ENCODE measurements at places on chromosomes 6 and 20. TPM values are rescaled to one million over a fixed set of nuclear protein-coding genes. Genes with fewer than 3 reads are reported as not detected.

The MUCL3 gene
- total RNA-seq = 0.28 TPM

- no peak overlapping the region for H3K4me3 ChIP-seq
- H3K27ac ChIP-seq = no peak overlapping the region
- H3K4me1 ChIP-seq = no peaks in the 10 kb centered on the region
- H3K36me3 ChIP-seq = no peaks in the 10 kb centered on the region
- H3K27me3 ChIP-seq = peaks cover 8% of the 10 kb centered on the region
Measured at GRCh38 chr6:35208419-35208818, 5.3 kb upstream of the SCUBE3 start.

DNA sequence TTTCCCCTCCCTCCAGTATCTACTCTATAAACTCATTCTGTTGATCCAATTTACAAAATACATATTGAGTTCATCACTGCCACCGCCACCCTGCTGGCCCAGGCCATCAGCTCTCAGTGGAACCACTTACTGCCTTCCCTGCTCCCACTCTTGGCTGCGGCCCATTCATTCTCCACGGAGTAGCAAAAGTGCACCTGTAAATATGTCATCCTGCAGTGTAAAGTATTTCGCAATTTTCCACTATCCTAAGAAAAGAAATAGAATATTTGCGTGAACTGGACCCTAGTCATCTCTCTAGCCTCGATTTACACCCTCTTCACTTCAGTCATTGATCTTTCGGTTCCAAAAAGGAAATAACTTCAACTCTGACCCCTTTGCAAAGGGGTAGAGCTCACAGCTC, 258.3 kb upstream of the TFAP2D start:
- no peaks in the 10 kb centered on the region for H3K27me3 ChIP-seq
- no peak overlapping the region for H3K4me3 ChIP-seq
- H3K36me3 ChIP-seq = no peaks in the 10 kb centered on the region
- no peaks in the 10 kb centered on the region for H3K4me1 ChIP-seq

DNA sequence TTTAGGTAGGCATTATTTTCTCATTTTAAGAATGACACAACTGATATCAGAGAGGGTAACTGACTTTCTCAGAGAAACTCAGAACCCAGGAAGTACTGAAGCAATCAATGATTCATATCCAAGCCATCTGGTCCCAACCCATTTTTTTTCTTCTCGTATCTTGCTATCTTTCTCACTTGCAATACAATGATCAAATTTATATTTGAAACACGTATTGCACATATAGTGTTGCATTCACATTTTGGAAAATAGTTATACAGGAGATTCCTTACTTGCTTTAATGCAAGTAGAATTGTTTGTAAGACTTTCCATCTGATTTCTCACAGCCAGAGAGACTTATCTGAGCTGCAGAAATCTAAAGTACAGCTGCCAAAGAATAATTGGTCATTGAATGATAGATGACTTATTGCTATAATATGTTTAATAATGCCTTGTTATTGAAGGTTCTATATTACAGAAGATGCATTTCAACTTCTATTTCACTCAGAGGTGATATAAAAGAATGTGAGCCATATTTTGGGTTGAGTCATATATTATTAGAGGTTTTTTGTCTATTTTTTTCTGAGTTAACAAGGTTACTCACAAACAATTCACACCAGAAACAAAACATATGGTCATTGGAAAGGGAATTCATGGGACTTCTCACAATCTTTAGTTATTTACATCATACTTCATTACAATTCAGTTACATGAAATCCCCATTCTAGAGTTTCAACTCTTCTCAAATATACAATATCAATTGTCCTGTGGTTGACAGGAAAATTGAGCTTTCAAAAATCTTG, 337.5 kb upstream of the CITED2 start:
- DNase-seq = no peak
- H3K27me3 ChIP-seq = no peaks in the 10 kb centered on the region
- H3K36me3 ChIP-seq = no peaks in the 10 kb centered on the region
- no peak overlapping the region for H3K4me3 ChIP-seq
- no peak overlapping the region for H3K27ac ChIP-seq
- H3K4me1 ChIP-seq = no peaks in the 10 kb centered on the region

DNA sequence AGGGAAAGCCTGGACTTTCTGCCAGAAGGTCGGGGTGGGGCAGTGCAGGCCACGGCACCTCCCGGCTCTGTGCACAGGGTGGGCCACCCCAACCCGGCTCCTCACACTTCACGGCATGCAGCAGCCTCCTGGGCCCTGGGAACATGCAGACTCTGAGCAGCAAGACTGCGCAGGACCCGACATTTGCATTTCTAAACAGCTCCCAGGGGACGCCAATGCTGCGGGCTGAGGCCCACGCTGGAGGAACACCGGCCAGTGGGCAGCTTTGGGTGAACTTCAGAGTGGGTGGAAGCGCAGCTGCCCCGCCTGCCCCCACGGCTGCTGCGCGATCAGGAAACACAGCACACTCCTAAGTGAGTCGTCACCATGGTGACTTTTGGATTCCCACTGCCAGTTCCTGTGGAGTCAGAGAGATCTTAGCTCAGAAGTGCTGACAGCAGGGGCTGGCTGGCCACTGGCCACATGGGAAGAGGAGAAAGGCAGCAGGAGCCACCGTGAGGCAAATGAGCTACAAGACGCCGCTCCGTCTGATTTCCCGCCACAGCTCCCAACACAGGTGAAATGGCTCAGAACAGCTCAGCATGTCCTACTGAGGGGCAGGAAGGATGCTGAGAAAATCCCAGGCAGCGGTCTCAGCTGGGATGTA, 52.1 kb downstream of the RNASET2 start:
- no peak overlapping the region for H3K27ac ChIP-seq
- H3K4me3 ChIP-seq = no peak overlapping the region
- H3K27me3 ChIP-seq = no peaks in the 10 kb centered on the region
- no peak for DNase-seq

Measured in GM12878 (cell line).